ENCODE measurements at places on chromosomes 7 and 10.

GRCh38 chr7:44472843-44473242 is 17.6 kb downstream of the NUDCD3 start:
- no peak for DNase-seq

DNA sequence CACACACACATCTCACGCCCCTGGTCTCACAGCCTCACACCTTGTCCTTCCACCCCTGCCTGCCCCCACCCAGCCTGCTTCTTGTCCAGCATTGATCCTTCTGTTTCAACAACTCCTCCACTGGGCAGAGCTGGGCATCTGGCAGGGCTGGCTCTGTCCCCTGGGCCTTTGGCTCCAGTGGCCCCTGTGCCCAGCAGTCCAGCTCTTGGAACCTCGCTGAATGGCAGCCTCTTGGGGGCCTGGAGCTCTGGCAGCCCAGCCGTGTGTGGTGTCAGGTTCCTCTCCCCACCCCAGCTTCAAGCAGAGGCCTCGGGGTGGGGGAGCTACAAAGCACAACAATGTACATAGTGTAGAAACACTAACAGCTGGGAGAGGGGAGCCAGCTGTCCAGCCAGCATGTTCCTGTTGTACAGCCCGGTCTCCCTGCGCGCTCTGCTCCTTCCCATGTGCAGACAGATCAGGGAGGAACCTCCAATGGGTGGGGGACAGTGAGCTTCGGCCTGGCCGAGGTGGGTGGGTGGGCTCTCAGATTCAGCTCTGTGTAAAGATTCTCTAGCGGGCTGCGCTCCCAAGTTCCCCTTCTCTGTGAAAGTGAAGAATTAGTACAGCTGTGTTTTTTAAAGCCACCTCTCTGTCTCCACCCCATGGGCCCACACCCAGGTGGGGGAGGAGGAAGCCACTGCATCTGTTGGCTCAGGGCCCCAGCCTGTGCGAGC is 19.4 kb downstream of the ZMIZ2 start:
- DNase-seq = no peak

DNA sequence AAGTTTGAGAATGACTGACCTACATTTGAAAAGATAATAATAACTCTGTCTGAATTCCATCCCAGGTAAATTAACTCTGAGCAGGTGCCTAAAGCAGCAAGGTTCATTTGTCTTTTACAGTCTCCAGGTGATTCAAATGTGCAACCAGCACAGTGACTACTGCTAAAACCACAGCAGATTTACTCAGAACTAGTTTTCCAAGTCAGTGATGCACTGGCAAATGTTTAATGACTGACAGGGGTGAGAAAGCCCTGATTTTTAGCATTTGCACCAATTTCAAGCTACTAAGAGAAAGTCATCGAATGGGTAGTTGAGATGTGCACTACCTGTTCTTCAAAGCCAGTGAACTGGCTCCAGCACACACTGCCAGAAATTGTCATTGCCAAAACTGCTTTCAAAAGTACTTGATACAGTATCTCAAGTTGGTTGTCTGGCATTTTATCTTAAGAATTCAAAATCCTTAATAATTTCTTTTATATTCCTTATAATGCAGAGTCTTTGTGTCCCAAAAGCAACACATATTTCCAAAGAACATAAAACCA is 60.3 kb downstream of the ATOH7 start:
- no peak for DNase-seq

DNA sequence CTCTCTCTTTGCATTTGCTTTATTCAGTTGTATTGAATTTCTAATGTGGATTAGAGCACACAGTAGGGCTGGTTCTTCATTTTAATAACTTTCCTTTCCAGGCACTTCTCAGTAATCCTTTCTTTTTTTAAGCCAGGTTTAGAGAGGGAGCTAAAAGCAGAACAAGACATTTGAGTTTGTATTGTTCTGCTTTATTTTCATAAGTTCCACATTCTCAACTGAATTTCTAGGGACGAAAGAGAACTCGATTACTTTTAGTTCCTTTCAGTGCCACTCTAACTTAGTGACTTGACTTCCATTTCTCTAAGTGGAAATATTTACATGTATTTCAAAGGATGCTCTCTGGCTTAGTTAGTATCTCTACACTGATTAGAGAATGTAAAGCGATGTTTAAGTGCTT is 145.6 kb downstream of the EXOC4 start:
- no peak for DNase-seq

- DNase-seq = no peak
These were observed 15.3 kb downstream of the SFRP4 start for GRCh38 chr7:37901236-37901827.

GRCh38 chr7:114662002-114662677 is 247.5 kb downstream of the FOXP2 start:
- DNase-seq = no peak

DNA sequence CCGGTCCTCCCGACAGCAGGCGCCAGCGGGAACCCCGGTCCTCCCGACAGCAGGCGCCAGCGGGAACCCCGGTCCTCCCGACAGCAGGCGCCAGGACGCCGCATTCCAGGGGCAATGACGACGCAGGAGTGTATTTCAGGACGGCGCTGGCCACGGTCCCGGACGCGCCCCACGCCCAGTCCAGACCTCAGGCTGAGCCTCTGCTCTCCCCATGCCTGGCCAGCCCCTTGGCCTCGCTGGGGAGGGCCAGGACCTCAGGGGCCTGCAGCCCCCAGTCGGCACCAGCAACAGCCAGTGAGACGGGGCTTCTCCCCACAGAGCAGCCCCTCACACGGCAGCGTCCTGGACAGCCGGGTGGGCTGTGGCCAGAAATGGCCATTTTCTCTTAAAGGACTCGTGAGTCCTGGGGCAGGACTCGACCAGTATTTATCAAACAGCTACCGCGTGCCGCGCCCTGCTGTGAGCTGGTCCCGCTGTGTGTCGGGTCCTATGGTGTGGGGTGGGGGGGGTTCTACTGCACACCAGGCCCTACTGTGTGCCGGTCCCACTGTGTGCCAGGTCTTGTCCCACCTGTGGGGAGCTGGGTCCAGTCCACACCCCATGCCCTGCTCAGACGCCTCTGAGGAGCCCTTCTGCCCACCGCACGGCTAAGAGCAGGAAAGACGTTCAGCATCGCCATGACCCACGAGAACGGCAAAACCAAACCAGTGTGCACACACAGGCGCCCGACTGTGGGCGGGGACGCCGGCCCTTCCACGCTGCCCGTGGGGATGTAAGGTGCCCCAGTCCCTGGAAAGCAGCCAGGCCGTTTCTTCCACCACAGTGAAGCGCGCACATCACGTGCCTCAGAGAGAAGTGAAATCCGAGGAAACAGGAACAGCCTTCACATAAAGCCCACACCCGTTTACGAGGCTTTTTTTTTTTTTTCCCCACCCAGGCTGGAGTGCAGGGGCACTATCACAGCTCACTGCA is 33.3 kb downstream of the GET4 start:
- no peak for DNase-seq

GRCh38 chr10:30056767-30057355 is 2.5 kb downstream of the JCAD start:
- DNase-seq = no peak

GRCh38 chr7:73683056-73683787 is at the start of the genes BUD23 and DNAJC30:
Gene BUD23 (plus strand): TSS chr7:73683597. CDS start chr7:73683626, 29 bp downstream.
Gene DNAJC30 (minus strand): TSS chr7:73683453. CDS start chr7:73683423, 30 bp downstream.
- DNase-seq = peak; percentile 96

DNA sequence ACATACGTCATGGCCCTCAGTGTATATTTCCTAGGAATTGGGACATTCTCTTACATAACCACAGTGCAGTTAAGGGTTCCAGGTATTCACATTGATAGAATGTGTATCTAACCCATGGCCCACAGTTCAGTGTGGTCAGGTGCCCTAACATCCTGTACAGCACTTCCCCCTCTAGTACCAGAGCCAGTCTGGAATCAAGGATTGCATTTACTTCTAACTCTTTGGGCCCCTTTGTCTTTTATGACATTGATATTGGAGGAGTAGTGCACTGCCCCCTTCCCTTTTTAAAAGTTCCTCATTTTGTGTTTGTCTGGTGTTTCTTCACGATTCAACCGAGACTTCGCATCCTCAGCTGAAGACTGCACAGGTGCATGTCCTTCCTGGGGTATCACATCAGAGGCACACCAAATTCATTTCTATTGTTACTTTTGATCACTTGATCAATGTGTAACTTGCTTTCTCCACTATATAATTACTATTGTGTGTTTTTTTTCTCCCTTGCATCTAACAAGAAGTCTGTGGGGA is 22.4 kb upstream of the NPFFR1 start:
- no peak for DNase-seq

DNA sequence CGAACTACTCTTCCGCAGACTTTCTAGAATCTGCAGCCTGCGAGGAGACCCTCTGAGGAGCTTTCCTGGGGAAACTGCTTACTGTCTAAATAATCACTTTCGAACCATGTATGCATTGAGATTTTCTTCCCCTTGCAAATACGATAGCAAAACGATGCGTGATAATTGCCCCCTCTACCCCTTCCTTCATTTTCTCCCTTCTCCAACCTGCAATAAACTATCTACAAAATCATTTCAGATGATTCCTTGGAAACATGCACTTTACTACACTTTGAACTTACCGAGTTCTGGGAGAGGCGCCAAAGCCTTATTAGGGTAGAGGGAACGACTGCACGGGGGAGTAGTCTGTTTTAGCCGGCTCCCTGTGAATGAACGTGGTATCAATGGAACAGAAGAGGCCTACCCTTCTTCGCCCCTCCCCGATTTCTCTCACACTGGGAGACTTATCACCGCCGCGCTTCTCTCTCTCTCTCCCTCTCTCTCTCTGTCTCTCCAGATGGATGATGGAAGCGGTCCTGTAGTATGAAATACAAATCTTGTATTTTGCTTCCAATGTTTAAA is at the start of gene FGFBP3:
Gene FGFBP3, minus strand, starts transcription at position 370 of the 561 bp plus-strand sequence. CDS start 517 bp downstream, outside the sequence.
- no peak for DNase-seq

DNA sequence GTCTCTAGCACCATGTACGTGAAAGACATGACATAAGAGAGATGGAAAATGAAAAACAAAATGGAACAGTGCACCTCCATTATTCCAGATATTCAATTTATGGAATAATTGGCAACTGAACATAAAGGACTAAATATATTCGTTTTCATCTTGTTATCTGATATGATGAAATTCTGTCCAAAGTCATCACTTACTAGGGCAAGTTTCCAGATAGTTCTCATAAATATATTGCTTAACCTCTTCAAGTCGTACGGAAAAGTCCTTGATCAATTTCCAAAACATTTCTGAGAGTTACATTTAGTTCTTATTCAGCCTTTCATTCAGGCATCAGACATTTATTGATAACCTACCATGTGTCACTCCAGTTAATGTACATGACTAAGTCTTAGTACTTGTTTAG is 185.2 kb downstream of the HGF start:
- no peak for DNase-seq

DNA sequence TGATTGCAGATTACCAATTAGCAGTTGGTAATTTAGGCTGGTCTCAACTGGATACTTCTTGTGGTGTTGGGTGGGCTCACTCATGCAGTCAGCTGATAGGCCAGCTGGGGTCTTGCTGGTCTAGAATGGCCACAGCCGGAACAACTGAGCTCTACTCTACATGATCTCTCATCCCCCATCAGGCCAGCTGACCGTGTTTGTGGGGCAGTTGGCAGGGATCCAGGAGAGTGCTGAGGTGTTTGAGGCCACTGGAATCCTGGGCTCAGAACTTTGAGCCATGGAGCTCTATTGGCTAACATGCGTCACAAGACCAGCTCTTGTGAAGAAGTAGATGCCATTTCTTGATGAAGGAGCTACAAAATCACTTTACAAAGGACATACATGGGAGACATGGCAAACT is 242.4 kb downstream of the GFRA1 start:
- no peak for DNase-seq

- DNase-seq = no peak
These were observed 46.5 kb downstream of the AMPH start for GRCh38 chr7:38584443-38585210.

- no peak for DNase-seq
These were observed 93.4 kb upstream of the PARD3 start for GRCh38 chr10:34908481-34908880.

DNA sequence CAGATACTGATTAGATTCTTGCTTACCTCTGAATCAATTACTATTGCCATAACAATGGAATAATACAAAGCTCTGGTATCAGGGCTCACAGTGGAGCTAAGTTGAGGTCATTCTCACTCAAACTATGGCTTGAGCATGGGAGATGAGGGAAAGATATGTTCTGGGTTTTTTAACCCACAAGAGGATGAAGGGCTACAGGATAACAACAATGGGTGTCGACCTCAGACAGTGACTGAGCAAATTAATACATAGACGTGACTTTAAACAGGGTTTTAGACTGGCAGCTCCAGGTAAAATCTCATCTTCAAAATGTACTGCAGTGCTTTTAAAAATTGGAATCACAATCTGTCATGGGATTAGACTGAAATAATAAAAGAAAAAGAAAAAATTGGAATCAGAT is 7.5 kb upstream of the HIBADH start:
- DNase-seq = no peak

- peak; percentile 61 for DNase-seq
These were observed 88.1 kb upstream of the PDCD4 start for GRCh38 chr10:110783509-110784107.
